NCI-H1417 (cell line): ENCODE measurements at places on chromosomes 12 and 14.

GRCh38 chr12:47704719-47705118 is 1.1 kb downstream of the RPAP3 start:
- no peak for DNase-seq

- DNase-seq: no peak
Observed at GRCh38 chr14:93943930-93944329, 16.8 kb downstream of the FAM181A start.

GRCh38 chr14:54674046-54674741 is 107.3 kb downstream of the SAMD4A start:
- no peak for DNase-seq

DNA sequence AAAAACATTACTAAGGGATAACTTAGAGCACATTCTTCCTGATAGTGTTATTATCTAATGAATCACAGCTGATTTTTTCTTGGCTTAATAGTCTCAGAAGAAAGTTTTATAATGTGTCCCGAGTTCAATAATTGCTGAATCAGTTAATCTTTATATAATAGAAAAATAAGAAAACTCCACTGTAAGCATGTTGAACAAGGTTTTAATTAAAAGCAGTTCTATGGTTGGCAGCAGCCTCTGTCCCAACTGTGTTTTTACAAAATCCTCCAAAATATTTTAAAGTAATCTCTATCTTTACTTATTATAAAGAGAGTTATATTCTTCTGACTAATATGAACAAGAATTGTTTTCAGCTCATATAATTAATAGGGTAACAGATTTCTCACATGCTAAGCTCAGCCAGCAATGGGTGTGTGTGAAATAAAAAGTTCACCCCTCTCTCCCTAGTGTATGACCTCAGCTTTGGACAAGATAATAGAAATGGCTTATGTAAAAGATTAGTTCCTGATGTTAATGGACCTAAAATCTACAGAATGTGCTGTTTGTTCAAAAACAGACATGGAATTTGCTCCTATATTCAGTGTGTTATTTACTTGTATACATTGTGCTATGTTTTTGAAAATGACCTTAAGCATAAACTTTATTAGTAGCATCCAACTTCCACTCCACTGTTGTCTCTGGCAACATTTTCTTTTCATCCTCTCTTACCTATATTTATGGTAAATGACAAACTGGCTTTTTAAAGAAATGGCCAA is 67.1 kb upstream of the DCN start:
- no peak for DNase-seq

- no peak for DNase-seq
Observed at GRCh38 chr12:1188016-1188415, 197.0 kb downstream of the ERC1 start.

DNA sequence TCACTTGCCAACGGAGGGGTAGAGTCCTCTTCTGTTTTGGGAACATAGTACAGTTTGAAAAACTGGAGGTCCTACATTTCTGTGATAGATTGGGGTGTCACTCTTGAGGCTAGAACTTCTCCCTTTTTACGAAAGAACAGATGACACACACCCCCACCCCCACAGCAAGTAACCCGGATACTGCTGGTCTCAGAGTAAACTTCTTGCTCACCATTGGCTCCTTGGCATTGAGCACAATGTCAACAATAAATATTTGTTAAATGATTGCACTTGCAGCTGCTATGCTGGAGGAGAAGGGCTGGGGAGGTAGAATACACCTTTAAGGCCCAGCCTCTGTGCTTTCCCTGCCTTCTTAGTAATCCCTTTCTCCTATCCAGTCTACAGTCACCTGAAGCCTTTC is 149.8 kb downstream of the TGFB3 start:
- no peak for DNase-seq

DNA sequence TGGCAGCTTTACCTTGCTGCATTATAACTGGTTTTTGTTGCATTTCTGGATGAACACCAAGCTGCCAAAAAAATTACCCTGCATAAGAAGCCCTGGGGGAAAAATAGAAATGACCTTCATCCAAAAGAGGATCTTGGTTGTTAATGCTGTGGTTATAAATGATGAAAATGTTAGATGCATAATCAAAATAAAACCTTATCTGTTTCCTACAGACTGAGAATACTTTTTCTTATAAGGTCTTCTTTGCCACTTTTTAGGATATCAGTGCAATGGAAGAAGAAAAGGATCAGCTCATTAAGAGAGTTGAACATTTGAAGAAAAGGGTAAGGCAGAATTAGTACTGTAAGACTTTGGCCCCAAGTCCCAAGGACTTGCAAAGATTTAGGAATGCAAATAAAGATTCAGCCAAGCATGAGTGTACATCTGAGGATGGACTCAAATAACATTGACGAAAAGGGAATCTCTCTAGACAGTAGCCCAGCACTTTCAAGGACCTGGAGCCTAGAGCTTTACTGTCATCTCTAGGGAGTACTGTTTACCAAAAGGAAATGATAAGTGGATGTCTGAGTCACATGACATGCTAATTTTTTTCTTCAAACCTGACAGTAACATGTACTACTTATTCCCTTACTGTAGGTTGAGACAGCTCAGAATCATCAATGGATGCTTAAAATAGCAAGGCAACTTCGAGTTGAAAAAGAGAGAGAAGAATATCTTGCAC is 10.7 kb downstream of the IFT81 start:
- peak; percentile 57 for DNase-seq

DNA sequence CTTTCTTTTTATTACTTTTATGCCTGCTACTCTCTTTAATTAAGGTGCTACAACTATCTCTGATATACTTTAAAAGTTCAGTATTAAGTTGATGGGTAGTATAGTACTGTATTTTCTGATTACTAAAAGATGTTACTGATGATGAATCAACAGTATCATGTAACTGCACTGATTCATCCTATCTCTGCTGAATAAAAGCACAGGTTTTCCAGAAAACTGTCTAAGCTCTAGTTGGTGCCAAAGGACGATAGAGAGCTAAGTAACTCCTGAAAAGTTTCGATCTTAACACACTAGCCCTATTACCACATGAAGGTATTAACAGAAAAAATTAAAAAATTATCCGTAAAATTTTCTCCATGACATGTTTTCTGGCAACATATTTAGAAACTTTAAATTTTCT is 2.1 kb downstream of the SCAF11 start:
- DNase-seq: no peak

- DNase-seq: no peak
Observed at GRCh38 chr12:724194-724855, 28.1 kb upstream of the WNK1 start.

DNA sequence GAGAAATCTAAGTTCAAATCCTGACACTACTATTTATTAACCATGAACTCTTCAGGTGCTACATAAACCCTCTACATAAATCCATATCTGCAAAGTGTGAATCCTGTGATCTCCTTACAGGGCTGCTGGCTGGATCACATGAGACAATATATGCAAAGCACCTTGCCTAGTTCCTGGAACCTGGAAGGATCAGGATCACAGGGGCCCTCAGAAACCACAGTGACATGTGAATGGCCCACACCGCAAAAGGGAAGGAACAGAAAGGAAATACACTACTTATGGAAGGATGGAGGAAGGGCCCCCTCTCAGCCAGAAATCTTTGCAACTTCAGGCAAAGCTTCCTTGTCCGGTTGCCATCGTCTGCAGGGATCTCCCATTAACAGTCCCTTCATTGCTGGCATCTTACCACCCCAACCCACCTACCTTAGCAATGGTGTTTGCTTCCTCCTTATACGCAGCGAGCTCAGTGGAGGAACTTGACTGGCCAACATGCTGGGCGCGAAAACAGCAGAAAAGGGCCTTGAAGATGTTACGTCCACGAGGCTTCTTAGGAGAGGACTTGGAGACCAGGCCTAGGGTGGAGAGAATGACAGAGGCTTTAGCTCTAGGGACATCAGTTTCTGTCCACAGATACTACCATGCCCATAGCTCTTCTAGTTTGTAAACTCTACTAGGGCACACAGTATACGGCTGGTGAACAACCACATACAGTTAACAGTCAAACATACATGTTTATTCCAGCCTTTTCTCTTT is 10.7 kb upstream of the AVIL start:
- no peak for DNase-seq

- DNase-seq: peak; percentile 27
Observed at GRCh38 chr14:37087520-37087919, 84.9 kb downstream of the SLC25A21 start.

DNA sequence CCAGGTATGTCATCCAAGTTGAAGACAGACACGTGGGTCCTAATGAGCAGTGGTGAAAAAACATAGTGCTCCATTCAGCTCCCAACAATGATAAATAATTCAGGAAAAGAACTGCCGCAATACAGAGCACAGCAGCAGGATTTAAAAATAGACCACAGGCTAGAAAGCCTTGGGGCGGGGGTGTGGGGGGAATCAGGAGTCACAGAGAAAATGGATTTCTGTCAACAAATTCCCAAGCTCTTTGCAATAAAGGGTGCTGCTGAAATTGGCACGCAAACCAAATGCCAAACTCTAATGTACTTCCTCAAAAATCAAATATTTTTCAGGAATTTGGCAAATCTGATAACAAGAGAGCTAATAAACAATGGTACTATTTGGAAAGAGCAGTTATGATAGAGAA is 58.6 kb downstream of the R3HDM2 start:
- DNase-seq: no peak

GRCh38 chr14:55094292-55095157 is 34.5 kb upstream of the LGALS3 start:
- no peak for DNase-seq

DNA sequence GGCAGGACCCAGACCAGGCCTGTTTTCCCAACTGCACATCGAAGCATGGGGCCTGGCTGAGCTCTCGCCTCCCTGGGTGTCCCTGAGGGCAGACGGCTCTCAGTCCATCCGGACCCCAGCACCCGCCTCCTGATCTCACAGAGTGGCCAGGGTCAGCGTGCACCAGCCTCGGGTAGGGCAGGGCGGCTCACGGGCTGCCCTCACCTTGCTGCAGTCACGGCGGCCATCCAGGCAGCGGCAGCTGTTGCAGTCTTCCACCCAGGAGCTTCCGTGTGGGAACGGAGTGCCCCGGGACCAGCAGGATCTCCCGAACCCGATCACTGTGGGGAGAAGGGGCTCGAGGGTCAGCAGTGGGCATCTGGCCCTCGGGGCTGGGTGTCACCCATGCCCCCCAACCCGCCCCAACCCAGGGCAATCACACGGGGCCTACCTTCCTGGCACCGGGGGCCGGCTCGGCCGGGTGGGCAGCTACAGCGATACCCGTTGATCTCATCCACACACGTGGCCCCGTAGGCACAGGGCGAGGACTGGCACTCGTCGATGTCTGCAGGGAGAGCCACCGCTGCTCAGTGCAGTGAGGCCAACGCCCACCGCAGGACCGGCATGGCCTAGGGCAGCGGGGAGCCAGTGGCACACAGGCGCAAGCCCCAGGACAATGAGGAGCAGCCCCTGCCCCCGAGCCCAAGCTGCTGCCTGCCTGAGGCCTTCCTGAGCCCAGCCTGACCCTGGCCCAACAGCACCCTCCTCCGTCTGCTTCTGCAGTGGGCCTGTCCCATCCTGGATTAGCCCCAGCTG is 22.2 kb downstream of the JAG2 start:
- no peak for DNase-seq

DNA sequence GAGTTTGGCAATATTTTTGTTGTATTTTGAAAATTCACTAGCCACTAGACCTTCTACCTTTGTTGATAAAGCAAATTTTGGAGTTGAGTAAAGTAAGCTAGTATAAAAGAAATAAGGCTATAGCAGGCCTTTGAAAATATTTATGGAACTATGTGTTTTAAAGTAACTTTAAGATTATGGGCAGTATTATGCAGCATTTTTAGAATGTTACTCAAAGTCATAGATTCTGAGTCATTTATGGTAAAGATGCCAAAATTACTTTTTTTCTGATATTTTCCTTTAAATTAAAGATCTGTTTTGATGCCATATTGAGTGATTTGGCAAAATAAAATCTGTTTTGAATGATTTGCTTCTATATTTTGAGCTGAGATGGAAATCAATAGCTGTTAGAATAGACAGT is 57.2 kb downstream of the SYNE2 start:
- DNase-seq: no peak

DNA sequence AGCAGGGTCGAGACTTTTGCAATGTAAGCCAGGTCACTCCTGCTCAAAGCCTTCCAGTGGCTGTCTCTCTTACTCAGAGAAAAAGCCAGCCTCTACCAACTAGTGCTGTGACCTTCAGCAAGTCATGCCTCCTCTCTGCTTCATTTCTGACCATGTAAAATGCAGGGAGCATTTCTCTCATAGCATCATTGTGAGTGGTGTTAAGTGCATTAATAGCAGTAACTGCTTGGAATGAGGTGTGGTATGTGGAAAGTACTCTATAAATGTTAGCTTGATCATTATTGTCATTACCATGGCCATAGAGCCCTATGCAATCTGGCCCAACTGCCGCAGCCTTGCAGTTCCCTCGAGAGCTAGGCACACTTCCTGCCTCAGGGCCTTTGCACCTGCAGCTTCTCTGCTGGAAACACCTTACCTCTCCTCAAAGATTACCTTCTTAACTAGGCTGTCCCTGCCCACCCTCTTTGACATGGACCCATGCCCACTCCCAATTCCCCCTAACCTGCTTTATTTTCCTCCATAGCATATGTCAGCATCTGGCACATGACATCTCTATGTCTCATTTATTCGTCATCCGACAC is 10.9 kb downstream of the PLEKHD1 start:
- no peak for DNase-seq

DNA sequence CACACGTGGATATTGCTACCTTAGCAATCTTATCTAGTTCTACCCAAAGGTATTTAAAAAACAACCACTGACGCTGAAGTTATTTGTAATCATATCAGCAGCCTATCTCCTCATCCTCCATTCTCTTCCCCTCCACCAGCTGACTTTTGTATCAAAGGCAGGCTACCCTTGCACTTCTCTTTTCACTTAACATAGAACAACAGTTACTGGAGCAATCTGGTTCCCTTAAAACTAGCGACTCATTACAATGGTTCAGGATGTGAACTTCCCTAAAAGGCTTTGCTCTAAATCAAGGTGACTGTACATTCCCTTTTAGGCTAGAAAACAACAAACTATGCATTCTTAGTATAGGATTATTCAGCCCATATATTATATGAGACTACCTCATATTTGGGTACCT is 404.7 kb downstream of the APAF1 start:
- no peak for DNase-seq

DNA sequence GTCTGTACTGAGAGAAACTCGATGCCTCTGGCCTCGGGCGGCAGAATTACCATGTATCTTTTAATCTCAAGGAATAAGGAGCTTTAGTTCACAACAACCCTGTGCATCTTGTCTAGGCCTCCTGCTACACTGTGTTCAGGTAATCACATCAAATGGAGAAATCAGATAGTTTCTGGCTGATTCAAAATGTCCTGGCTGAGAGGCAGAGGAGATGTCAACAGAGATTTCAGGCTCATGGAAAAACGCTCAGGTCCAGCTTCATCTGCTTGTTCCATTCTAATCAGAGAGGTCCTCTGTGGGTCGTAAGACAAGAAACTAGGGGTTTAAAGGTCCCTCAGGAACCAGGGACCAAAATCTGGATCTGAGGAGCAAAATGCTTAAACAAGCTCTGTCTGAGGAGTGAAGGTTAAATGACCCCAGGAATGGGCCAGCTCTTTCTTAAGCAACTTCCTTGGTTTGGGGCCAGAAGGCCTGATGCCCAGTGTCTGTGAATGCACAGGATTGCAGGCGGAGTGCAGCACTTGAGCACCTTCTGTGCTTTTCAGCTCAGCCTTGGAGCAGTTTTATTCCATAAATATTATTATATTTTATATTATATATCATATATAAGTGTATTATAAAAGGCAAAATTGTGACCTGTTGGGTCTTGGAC is 170.2 kb upstream of the PRICKLE1 start:
- DNase-seq: no peak
